AML-193 (cell line): ENCODE measurements at places on chromosomes 5 and 9.

DNA sequence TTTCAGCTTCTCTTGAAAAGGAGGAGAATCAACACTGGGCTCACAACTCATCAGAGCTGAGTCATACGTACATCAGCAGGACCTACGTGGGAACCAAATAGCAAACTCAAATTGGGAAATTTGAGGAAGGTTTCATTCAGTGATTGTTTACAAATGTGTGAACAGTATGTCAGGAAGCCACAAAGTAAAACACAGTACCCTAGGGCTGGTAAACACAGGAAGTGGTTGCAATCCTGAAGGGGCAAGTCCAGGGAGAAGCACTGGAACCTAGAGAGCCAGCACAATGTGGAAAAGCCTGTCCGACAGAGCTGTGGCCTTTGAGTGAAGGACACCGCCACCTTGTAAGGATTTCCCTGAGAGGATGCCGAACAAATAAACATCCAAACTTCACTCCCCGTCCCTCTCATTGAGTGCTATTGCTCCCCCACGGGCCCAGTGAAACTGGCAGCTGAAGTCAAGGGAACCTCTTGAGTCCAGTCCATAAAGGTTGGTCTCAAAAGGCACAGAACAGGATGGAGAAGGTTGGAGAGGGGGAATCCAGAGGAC is 26.7 kb upstream of the RICTOR start:
- no peak for DNase-seq

GRCh38 chr5:53331463-53331862 is 149.0 kb upstream of the FST start:
- no peak for DNase-seq

GRCh38 chr9:87464110-87464991 is 33.3 kb upstream of the DAPK1 start:
- DNase-seq = no peak

GRCh38 chr9:72540348-72540873 is 19.0 kb downstream of the TMC1 start:
- no peak for DNase-seq

DNA sequence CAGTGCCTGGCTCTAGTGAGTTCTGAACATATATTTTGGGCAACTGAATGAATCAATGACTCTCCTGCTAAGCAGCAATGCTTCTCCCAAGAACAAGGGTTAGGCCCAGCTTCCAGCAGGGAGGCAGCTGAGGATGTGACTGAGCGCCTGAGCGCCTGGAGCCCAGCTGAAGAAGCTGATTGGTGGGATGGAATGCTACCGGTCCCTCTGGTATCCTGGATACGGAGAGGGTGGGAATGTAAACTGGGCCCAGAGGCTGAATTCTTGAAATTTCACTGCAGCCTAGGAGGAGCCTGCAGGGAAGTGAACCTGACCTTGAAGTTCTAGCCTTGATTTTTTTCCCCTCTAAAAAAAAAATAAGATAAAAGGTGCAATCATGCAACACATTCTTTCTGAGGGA is 43.2 kb downstream of the WWC1 start:
- DNase-seq = no peak

GRCh38 chr5:1751864-1752822 is 47.5 kb downstream of the MRPL36 start:
- DNase-seq = no peak

DNA sequence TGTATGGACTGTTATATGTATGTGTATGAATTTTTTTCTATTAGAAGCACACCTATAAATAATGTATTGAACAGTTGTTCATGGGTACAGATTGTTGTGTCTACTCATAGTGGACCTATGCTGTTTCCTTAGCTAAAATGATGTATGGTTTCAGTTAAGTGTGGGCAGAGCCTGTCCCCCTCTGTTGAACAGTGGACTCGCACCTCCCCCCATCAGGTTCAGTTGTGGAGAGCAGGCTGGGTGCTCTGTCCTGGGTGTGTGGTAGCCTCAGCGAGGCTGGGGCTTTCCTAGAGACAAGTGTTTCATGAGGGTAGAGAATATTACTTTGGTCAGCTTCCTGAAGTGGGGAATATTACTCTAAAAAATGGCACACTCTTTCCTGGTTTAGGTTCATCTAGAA is 47.4 kb upstream of the LRRTM2 start:
- no peak for DNase-seq

DNA sequence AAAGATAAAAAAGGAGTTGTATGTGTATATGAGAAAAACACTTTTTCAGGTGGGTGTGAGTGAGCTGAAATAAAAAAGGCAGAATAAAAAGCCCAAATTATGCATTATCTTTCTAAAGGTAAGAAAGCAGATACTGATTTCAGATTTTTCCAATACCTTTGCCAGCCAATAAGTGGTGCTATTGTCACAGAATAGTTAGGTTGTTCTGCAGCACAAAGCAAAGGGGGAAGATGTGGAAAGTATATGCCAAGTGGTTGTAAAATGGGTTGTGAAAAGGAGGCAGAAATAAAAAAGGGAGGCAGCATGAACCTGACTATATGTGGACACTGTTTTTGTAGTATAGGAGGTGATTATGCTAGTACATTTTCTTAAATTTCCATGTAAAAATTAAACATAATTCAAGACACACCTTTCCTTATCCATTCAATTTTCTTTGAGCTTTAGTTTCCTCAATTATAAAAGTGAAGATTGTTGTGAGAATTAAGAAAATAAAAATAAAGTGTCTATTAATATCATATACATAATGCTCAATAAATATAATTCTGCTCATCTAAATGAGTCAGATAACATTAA is 106.7 kb downstream of the SMIM15 start:
- DNase-seq = peak; percentile 74

- DNase-seq = no peak
Measured at GRCh38 chr9:7358876-7359275, 440.7 kb downstream of the DMAC1 start.

GRCh38 chr9:122236681-122237080 is 7.9 kb upstream of the LHX6 start:
- DNase-seq = no peak

DNA sequence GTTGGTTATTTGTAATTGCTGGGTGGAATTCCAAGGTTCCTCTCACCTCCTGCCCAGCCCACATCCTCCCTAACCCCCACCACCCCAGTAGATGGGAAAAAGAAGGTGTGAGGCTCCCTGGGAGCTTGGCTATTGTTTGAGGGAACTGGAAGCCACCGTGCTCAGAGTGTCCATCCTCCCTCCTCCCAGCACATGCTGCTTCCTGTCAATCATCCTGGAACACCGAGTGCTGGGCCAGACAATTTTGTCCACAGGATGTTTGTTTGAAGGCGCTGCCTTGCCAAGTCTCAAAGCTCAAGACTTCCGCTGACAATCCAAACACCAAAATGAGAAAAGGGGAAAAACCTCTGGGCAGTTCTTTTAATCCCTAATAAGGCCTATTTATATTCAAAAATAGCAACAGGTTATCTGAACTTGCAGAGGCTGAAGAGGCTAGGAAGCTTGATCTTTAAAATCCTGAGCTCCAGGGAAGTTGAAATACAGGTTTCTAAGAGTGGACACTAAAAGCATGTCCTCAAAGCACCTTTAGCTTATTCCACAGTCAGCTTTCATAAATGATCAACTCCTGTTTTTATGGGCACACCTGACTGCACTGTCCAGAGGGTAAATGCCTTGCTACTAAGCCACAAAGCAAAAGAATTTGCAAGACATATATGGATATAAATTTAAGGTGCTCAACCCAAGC is 286.7 kb downstream of the NFIB start:
- DNase-seq = no peak

DNA sequence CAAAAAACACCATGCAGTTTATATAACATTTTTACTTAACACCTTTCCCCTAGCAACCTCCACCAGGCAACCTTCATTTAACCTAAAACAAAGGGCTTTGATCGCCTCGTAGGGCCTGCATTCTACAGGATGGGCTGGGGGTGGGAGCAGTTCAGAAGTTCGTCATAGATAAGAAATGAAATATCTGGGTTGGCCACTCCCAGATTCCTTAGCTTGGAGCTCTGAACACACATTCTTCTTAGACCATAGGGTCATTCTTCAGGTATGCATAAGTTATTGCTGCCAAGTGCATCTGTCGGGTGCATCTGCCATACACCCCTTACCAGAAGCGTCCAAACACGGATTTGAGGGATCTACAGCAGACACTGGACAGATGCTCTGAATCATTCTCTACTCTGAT is 4.3 kb upstream of the SLC22A5 start:
- no peak for DNase-seq

GRCh38 chr5:178569485-178569884 is 20.7 kb downstream of the COL23A1 start:
- DNase-seq = peak; percentile 4

- DNase-seq = no peak
Measured at GRCh38 chr5:32298059-32298415, 14.7 kb downstream of the MTMR12 start.

DNA sequence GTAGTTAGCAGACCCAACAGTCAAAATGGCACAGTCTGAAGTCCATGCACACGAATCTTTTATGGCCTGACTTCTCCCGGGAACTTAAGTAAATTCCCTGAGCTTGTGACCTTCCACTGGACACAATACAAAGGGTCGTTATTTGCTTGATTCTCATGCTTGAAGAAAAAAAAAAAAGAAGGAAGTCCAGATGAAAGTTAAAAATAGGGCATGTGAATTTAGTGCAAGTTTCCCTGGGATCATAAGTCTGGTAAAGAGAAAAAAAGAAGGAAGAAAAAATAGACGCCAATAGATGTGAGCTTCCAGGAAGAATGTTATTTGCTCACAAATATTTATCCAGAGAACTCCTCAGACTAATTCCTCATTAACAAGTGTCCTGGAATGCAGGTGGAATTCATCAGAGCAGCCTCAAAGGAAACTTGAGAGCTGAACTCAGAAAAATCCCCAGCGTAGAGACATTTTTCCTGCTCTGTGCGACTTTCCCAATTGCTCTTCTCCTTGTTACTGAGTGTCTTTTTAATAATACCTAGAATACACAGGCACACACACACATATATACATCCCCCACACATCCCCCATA is 616.3 kb downstream of the EBF1 start:
- DNase-seq = no peak

GRCh38 chr9:130482463-130482862 is 37.7 kb downstream of the ASS1 start:
- no peak for DNase-seq

- peak; percentile 27 for DNase-seq
Measured at GRCh38 chr5:137778772-137779564, 24.8 kb upstream of the HNRNPA0 start.

- DNase-seq = no peak
Measured at GRCh38 chr9:79387101-79387835, 184.5 kb upstream of the TLE4 start.

DNA sequence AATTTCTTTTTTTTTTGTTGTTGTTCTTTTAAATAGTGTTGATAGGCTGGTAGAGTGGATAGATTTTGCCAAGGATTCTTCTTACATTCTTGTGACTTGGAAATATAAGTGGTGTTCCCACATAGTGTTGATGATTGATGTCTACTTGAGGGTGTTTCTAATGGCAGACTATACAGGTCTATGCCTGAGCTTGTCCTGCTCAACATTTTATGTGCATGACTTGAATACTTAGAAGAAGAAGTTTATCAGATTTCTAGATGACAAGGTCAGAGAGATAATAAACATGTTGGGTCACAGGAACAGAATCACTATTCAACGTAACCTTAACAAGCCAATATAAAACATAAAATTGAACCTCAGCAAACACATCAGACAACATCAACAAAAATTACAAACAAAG is 24.2 kb downstream of the XRCC4 start:
- no peak for DNase-seq

DNA sequence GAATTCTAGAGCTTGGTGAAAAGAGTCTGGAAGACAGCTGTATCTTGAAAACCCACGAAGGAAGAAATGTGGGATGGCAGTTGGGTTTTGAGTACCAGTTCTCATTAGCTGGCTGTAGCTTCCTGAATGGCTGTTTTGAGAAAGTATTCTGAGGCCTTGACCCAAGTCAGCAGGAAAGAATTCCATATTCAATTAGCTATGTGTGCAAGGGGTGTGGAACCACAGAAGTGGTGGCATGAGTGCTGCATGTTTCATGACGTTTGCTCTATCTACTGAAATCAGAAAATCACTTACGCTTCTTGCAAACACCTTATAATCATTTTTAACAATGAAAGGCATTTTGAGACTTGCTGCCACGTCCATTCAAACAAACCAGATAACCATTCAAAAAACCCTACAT is 69.1 kb downstream of the TRPM3 start:
- no peak for DNase-seq

DNA sequence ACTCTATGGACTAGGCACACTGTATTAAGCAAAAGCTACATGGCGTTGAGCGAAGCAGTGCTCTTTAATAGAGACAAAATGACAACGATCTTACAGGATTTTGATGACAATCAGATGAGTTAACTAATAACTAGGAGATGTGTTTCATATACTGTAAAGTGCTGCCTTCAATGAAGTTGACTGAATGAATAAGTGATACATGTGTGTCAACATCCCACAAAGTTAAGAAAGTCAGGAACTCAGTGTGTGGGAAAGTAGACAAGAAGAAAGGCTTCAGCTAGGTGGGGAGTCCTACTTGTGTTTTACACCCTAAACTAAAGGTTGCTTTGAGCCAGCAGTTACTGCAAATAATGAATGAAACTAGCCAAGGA is 79.6 kb downstream of the PAPPA start:
- no peak for DNase-seq

DNA sequence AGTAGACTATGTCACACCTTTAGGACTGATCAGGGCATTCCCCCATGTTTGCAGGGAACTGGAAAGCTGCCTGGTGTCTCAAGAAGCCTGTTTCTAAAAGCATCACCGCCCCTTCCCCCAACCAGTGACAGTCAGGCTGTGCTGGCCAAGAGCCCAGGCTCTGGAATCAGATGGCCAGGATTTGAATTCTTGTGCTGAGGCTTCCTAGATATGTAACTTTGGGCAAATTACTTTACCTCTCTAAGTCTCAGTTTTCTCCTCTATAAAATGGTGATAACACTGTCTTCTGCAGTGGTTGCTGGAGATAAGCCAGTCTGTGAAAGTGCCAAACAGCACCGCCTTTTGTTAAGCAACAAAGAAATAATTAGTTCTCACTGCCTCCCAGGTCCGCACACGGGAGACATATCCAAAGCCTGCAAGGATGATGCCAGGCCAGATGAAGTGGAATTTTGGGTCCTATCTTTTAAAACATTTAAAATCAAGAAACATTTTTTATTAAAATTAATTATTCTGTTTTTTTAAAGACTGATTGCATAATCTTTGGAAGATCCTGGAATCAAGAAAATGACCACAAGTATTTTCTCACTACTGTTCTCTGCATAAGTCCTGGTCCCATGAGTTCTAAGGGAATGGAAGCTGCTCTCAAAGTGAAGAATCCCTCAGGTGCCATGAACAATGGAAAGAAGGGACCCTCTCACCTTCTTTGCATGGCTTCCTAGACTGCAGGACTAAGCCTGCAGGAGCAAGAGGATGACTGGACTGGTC is 13.9 kb downstream of the SLC31A2 start:
- no peak for DNase-seq

GRCh38 chr9:95826183-95826838 is 49.2 kb upstream of the ERCC6L2 start:
- DNase-seq = no peak

GRCh38 chr9:114115654-114116125 is 16.6 kb upstream of the KIF12 start:
- no peak for DNase-seq

- DNase-seq = no peak
Measured at GRCh38 chr5:138975098-138975847, 100.1 kb upstream of the LRRTM2 start.

- DNase-seq = no peak
Measured at GRCh38 chr5:181127907-181128626, 2.9 kb downstream of the OR2V1 start.

GRCh38 chr9:76766126-76766525 is 1.9 kb downstream of the PCA3 start:
- no peak for DNase-seq
